ENCODE measurements at places on chromosomes 6 and 20. TPM values are rescaled to one million over a fixed set of nuclear protein-coding genes. Genes with fewer than 3 reads are reported as not detected.

DNA sequence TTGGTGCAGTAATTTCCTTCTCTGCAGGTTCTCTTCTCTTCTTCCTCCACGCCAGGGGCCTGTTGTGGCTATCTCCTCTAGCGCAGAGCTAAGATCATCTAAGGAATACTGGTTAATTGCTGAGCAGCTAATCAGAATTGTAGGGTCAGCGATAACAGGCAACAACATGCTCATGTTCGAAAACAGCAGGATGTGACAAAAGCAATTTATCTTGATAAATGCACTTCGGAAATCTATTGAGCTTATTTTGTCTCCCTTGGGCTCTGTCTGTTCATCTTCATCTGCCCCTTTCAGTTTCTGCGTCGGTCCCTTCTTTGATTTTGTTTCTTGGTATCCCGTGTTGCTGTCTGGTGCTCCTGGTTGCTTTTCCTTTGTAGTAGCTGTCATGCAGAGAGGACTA, 67.3 kb upstream of the MAP3K7 start:
- no peak for DNase-seq
- H3K4me3 ChIP-seq = no peak overlapping the region
- H3K36me3 ChIP-seq = no peaks in the 10 kb centered on the region

DNA sequence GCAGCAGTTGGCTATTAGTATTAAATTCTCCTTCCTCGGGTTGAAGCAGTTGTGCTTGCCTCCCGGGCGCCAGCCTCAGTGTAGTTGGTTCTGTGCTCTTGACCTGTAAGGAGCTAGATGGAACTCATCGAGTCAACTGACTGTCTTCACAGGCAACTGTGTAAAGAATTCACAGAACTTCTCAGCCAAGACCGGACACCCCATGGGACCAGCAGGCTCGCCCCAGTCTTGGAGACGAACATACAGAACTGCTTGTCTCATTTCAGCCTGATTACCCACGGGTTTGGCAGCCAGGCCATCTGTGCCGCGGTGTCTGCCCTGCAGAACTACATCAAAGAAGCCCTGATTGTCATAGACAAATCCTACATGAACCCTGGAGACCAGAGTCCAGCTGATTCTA, 8.5 kb downstream of the TFAP2C start:
- H3K27ac ChIP-seq = no peak overlapping the region
- peaks cover 27% of the 10 kb centered on the region for H3K27me3 ChIP-seq
- no peaks in the 10 kb centered on the region for H3K4me1 ChIP-seq
- DNase-seq = no peak

DNA sequence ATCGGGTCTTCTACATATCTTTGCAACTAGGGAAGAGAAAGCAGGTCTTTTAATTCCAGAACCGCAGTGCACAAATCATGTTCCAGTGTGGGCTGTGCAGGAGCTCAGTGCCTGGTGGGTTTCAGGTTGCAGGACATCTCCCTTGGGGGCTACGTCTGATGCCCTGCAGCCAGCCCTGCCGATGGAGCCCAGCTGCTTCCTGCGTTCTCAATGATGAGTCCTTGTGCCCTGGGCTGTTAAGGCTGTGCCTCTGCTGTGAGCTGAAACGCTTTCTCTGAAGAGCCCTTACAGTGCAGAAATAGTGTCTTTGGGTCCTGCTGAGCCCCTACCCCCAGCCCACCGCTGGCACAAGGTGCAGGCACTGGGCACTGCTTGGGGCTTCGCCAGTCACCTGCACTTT, 192.9 kb downstream of the SYNDIG1 start:
- no peak for DNase-seq
- H3K4me1 ChIP-seq = peaks cover 7% of the 10 kb centered on the region
- H3K27ac ChIP-seq = no peak overlapping the region
- no peak overlapping the region for H3K4me3 ChIP-seq

GRCh38 chr6:117481926-117482239, 591 bp upstream of the DCBLD1 start:
- peaks cover 31% of the 10 kb centered on the region for H3K4me1 ChIP-seq
- H3K4me3 ChIP-seq = peak overlapping the region; percentile 91
- no peak overlapping the region for H3K27ac ChIP-seq
- DNase-seq = no peak
- H3K27me3 ChIP-seq = no peaks in the 10 kb centered on the region
- H3K36me3 ChIP-seq = peaks cover 19% of the 10 kb centered on the region

- H3K4me1 ChIP-seq = peaks cover 11% of the 10 kb centered on the region
- H3K4me3 ChIP-seq = no peak overlapping the region
- no peaks in the 10 kb centered on the region for H3K27me3 ChIP-seq
- H3K36me3 ChIP-seq = peaks cover 25% of the 10 kb centered on the region
- DNase-seq = no peak
Measured at GRCh38 chr6:42962096-42962495, 1.5 kb downstream of the GNMT start.

GRCh38 chr6:26056583-26057350, 30.5 kb upstream of the HFE start:
- peak overlapping the region; percentile 91 for H3K27ac ChIP-seq
- no peak for DNase-seq

DNA sequence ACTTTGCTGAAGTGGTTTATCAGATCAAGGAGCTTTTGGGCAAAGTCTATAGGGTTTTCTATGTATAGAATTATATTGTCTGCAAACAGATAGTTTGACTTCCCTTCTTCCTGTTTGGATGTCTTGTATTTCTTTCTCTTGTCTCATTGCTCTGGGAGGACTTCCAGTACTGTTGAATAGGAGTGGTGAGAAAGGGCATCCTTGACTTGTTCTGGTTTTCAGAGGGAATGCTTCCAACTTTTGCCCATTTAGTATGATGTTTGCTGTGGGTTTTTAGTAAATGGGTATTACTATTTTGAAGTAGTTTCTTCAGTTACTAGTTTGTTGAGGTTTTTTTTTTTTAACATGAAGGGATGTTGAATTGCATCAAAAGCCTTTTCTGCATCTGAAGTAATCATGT, 36.1 kb downstream of the KCNS1 start:
- H3K27me3 ChIP-seq = no peaks in the 10 kb centered on the region
- peaks cover 37% of the 10 kb centered on the region for H3K4me1 ChIP-seq
- no peak for DNase-seq
- no peaks in the 10 kb centered on the region for H3K36me3 ChIP-seq

DNA sequence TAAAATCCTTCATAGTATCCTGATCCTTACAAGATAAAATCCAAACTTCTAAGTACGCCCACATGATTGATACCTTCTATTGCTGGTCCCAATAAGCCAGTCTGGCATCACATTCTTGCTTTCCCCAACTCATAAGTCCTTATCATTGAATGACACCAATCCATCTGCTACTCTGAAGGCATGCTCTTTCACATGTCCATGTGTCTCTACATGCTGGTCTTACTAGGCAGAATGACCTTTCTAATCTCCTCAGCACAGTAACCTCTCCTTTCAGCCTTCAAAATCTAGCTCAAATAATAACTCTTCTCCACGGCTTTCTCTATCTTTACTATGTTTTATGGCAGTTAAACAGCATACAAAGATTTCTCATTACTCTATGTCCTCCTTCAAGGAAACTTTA, 71.1 kb downstream of the ASCC3 start:
- no peaks in the 10 kb centered on the region for H3K27me3 ChIP-seq
- peaks cover 3% of the 10 kb centered on the region for H3K36me3 ChIP-seq
- H3K27ac ChIP-seq = no peak overlapping the region
- no peak for DNase-seq

DNA sequence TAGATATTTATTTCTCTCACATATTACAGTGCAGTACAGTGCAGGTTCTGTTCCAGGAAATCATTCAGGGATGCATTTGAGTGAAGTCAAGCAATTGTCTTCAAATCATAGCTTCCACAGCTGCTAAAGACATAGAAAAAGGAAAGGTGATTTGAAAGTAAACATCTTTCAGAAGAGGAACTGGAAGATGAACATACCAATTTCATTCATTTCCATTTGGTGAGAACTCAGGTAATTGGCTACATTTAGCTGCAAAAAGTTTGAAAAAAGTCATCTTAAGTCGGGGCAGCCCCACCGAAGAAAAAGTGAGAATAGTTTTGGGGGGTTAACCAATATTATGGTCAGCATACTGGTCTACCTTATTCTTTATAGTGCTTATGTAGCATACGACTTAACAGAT, 61.4 kb upstream of the IL20RA start:
- no peaks in the 10 kb centered on the region for H3K27me3 ChIP-seq
- no peak overlapping the region for H3K27ac ChIP-seq
- no peaks in the 10 kb centered on the region for H3K36me3 ChIP-seq
- H3K4me1 ChIP-seq = no peaks in the 10 kb centered on the region
- no peak overlapping the region for H3K4me3 ChIP-seq

- peaks cover 72% of the 10 kb centered on the region for H3K36me3 ChIP-seq
- H3K27me3 ChIP-seq = no peaks in the 10 kb centered on the region
- H3K4me3 ChIP-seq = no peak overlapping the region
- H3K4me1 ChIP-seq = peaks cover 39% of the 10 kb centered on the region
- H3K27ac ChIP-seq = peak overlapping the region; percentile 33
- DNase-seq = peak; percentile 57
Measured at GRCh38 chr20:17655286-17655651, 26.8 kb downstream of the RRBP1 start.

GRCh38 chr20:10360878-10361277, 73.1 kb downstream of the MKKS start:
- no peak overlapping the region for H3K27ac ChIP-seq
- H3K4me1 ChIP-seq = no peaks in the 10 kb centered on the region
- no peaks in the 10 kb centered on the region for H3K27me3 ChIP-seq
- DNase-seq = no peak
- H3K4me3 ChIP-seq = no peak overlapping the region
- H3K36me3 ChIP-seq = no peaks in the 10 kb centered on the region

GRCh38 chr6:168247443-168248147, 72.0 kb downstream of the DACT2 start:
- no peak overlapping the region for H3K4me3 ChIP-seq
- no peak overlapping the region for H3K27ac ChIP-seq
- peaks cover 4% of the 10 kb centered on the region for H3K27me3 ChIP-seq
- H3K36me3 ChIP-seq = no peaks in the 10 kb centered on the region
- peak; percentile 76 for DNase-seq

DNA sequence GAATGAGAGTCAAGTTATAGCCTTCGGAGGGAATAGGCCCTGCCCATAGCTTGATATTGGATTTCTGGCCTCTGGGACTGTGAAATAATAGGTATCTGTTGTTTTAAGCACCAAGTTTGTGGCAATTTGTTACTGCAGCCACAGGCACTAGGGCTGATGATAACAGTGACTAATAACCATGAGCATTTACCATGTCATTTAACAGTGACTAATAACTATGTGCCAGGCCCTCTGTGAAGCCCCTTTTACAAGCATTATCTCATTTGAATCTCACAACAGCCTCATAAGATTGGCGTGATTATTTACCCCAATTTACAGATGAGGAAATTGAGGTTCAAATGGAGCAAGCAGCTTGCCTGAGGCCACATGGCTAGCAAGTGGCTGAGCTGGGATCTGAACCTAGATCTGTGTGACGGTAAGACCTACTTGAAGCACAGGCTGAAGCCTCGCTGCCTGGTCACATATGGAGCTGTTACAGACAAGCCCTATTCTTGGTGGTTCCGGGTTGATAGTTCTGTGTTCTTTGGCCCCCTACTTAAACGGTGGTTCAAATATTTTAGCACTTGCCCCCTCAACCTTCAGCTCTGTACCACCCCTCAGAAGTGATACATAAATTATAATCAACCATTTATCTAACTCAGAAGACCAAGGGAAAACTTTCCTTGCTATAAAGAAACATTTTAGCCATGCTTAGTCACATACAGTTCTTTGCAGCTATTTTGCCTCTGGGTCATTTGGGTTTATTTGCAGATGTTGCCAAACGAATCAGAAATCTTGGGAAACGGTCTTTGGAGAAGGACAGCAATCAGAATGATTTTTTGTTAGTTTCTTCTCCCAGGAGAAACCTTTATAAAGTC, 98.3 kb downstream of the ELOVL5 start:
- peak overlapping the region; percentile 68 for H3K27ac ChIP-seq
- H3K4me1 ChIP-seq = peaks cover 18% of the 10 kb centered on the region
- DNase-seq = peak; percentile 83
- peaks cover 3% of the 10 kb centered on the region for H3K27me3 ChIP-seq

- H3K27me3 ChIP-seq = no peaks in the 10 kb centered on the region
- no peak overlapping the region for H3K4me3 ChIP-seq
- H3K27ac ChIP-seq = no peak overlapping the region
- no peaks in the 10 kb centered on the region for H3K4me1 ChIP-seq
- no peaks in the 10 kb centered on the region for H3K36me3 ChIP-seq
Measured at GRCh38 chr20:46992640-46993035, 98.0 kb downstream of the EYA2 start.

GRCh38 chr20:41650231-41650948, 32.2 kb upstream of the CHD6 start:
- no peak overlapping the region for H3K4me3 ChIP-seq
- no peaks in the 10 kb centered on the region for H3K4me1 ChIP-seq
- no peaks in the 10 kb centered on the region for H3K36me3 ChIP-seq
- peaks cover 11% of the 10 kb centered on the region for H3K27me3 ChIP-seq
- no peak overlapping the region for H3K27ac ChIP-seq

The TNXB gene
- total RNA-seq = 8.3 TPM
